ENCODE measurements at places on chromosomes 12 and 14. TPM values are rescaled to one million over a fixed set of nuclear protein-coding genes. Genes with fewer than 3 reads are reported as not detected.

DNA sequence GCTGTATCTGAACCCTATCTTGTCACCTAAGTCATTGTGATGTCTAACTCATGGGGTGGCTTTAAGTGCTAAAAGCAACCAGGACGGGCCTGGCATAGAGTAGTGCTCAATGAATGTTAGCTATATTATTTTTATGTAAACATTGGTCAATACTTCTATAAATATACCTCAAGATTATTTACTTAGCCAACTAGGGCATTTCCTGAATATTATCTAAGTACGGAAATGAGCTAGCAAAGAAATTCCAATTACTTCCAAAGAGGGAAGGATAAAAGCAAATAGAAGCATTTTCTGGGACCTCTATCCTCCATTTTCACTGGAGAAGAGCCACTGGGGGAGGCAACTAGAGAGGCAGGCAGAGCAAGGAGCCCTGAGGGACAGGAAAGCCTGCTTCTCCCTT is 20.6 kb downstream of the CCDC92 start:
- ATAC-seq = no peak

DNA sequence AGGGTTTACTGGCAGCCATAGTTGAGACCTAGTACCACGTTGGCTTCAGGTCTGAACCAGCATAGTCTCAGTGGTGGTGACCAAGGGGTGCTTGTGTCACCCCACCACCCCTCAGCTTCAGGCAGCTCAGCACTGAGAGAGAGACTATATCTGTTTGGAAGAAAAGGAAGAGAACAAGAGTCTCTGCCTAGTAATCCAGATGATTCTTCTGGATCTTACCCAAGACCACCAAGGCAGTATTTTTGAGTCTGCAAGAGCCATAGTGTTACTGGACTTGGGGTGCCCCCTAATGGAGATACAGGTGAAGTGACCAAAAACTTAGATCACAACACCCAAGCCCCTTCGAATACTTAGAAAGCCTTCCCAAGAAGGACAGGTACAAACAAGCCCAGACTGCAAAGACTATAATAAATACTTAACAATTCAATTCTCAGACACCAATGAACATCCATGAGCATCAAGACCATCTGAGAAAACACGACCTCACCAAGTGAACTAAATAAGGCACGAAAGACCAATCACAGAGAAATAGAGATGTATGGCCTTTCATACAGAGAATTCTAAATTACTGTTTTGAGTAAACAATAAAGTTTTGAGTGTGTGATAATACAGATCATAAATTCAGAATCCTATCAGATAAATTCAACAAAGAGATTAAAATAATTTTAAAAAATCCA is 107.0 kb downstream of the HELB start:
- ATAC-seq = no peak

GRCh38 chr12:9041321-9041720 is 52.0 kb downstream of the KLRG1 start:
- no peak for ATAC-seq

P2RX7 gene
- total RNA-seq = 6.4 TPM

HIF1A gene
- total RNA-seq = 176 TPM

Measured in activated T-helper 17 cell treated with anti-CD3 and anti-CD28 coated beads, Interleukin-2, amount 50 U/mL, for 72 hours (primary cell).